ENCODE measurements at places on chromosomes 6 and 20. TPM values are rescaled to one million over a fixed set of nuclear protein-coding genes. Genes with fewer than 3 reads are reported as not detected.

The NPEPL1 gene
- 57.3 TPM for total RNA-seq

The DSE gene
- total RNA-seq: 31.1 TPM

The IL20RA gene
- total RNA-seq: 2.0 TPM

The HLA-DOB gene
- total RNA-seq: 0.37 TPM

The TMEM244 gene
- not detected for total RNA-seq

The ULBP3 gene
- not detected for total RNA-seq

Measured in gastroesophageal sphincter (tissue), 4 donors.